ENCODE measurements at places on chromosomes 16 and 17.

GRCh38 chr17:73833775-73834488 lies 189.7 kb upstream of the SDK2 start:
- DNase-seq = no peak

DNA sequence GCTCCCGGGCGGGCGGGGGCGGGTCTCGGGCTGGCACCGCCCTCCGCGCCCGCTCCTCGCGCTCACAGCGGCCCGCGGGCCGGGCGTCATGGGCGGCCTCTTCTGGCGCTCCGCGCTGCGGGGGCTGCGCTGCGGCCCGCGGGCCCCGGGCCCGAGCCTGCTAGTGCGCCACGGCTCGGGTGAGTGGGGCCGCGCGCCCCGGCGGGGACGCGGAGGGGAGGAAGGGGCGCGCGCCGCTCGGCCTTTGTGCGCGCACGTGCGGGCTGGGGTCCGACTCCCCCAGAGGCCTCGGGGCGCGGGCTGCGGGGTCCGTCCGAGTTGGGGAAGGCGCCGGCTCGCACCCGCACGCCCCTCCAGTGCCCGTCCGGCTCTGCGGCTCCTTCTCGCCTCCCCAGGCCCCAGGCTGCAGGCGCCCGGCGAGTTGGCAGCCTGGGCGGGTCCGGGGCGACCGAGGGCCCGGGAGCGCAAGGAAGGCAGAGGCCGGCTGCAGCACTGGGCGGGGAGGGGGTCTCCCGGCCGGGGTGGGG lies at the start of gene NME4:
Gene NME4, plus strand, starts transcription at position 65 of the 527 bp plus-strand sequence. Its CDS starts 24 bp downstream, at position 89.
- DNase-seq = peak; percentile 37

GRCh38 chr16:83939266-83939855 lies 13.7 kb upstream of the OSGIN1 start:
- DNase-seq = no peak

DNA sequence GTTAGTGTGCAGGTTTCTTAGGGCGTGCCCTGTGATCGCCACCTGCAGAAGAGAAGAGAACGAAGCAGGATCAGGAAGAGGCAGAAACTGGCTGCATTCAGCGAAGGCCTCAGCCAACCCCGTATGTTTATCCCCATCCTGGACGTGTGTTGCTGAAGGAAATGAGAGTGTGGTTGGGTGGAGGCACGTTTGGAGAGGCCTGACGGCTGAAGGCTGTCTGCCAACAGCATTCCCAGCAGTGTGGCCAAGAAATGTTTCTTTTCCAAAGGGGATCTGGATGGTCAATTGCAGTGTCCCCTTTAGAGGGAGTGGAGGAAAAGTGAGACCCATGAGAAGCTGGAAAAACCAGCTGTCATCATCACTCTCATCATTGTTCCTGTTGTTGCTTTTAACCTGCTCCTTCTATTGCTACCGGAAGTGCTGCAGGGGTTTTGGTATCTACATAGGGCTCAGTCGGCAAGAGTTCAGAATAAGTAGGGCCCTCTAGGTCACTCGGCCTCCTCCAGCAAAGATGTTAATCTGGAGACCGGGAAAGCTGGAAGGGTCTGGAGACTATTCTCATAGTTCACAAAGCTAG lies 46.5 kb upstream of the SLC47A1 start:
- no peak for DNase-seq

GRCh38 chr17:64984851-64985521 lies 65.7 kb upstream of the LRRC37A3 start:
- no peak for DNase-seq

DNA sequence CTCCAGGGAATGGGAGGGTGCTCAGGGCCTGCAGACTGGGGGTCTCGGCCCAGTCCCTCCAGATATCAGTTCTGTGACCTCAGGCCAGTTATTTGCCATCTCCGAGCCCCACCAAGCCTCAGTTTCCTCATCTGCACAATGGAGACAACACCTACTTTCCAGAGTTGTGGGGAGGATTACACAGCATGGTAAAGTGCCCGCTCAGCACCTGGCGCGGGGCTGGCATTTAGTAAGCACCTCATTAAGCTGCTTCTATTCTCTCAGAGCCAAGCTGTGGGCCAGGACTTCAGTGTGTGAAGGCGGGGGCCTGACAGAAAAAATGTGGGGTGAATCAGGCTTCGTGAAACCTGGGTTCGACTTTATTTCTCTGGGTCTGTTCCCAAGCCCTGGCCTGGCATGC lies 5.2 kb downstream of the FAM83G start:
- DNase-seq = no peak

GRCh38 chr16:85430523-85431421 lies 182.3 kb upstream of the GSE1 start:
- DNase-seq = no peak

- no peak for DNase-seq
Measured at GRCh38 chr17:44005527-44006271, 1.3 kb downstream of the NAGS start.

DNA sequence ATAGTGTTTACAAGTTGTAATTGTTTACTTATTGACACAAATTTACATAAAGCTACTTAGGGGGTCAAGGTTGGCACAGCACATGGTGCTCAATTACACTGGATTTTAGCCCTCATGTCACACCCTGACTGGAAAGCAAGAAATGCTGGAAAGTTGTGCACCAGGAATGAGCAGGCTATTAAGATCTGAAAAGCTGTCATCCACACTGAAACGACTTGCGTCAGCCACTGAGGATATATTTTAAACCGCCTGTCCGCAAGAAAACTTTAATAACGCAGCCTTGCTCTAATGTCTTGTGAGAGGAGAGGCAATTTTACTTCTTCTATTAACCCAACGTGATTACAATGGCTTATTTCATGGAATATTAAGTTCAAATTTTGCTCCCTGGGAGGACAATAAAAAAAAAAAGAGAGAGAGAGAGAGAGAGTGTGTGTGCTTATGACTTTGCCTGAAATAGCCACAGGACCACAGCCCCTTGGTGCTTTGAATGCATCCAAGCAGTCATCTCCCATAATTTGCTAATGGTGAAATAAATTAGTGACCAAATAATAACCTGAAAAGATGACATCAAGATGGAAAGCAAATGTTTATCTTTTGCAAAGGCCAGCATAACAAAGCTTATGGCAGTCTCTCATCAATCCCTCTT lies 425.4 kb upstream of the PSMD7 start:
- DNase-seq = no peak

GRCh38 chr17:29096094-29096493 lies 53.2 kb downstream of the PIPOX start:
- DNase-seq = peak; percentile 37

GRCh38 chr17:34306466-34306865 lies 12.8 kb upstream of the CCL8 start:
- DNase-seq = no peak

- DNase-seq = no peak
Measured at GRCh38 chr16:89111263-89111662, 17.6 kb downstream of the ACSF3 start.

GRCh38 chr17:65644545-65644944 lies 83.1 kb upstream of the AXIN2 start:
- no peak for DNase-seq

GRCh38 chr17:78892936-78893379 lies 10.0 kb downstream of the CEP295NL start:
- DNase-seq = no peak

- DNase-seq = no peak
Measured at GRCh38 chr16:19776565-19776964, 58.5 kb downstream of the IQCK start.

- no peak for DNase-seq
Measured at GRCh38 chr17:72538901-72539352, 418.1 kb downstream of the SOX9 start.

DNA sequence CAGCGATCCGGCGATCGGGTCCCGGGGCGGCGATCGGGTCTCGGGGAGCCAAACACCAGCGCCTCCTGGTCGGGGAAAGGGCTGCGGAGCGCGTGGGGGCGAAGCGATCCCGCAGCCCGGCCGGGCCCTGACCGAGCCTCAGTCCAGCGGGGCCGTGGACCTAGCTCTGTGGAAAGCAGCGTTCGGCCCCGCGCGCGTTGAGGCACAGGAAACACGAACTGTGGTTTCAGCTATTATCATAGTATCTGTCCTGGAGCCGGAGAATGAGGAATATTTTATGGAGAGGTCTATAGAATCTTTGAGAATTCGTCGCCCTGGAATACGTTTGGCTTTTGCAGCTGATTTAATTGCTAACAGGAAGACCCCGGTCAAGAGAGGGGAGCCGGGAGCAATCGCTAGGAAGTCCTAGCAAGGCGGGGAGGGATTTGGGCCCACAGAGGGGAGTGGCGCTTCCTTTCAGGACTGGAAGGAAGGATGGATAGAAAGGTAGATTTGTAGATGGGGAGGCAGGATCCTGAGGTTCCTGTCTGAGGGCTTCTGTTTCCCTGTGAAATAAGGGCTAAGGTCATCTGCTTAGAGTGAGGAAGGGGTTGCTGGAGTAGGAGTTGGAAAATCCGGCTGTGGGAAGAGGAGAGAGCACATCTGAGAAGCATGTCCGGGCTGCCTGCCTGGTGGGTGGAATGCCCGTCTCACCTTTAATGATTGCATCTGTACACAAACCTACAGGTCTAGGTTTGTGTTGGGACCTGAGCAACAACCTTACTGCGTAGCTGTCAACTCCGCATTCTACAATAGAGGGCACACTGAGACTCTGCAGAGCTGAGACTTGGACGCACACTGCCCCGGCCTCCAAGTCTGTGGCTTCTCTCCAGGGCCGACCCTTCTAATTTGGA lies 770 bp downstream of the CCNF start:
- DNase-seq = peak; percentile 34

GRCh38 chr16:81480606-81481206 lies 36.1 kb downstream of the CMIP start:
- DNase-seq = no peak

- no peak for DNase-seq
Measured at GRCh38 chr16:2785101-2785991, 2.0 kb downstream of the PRSS33 start.

DNA sequence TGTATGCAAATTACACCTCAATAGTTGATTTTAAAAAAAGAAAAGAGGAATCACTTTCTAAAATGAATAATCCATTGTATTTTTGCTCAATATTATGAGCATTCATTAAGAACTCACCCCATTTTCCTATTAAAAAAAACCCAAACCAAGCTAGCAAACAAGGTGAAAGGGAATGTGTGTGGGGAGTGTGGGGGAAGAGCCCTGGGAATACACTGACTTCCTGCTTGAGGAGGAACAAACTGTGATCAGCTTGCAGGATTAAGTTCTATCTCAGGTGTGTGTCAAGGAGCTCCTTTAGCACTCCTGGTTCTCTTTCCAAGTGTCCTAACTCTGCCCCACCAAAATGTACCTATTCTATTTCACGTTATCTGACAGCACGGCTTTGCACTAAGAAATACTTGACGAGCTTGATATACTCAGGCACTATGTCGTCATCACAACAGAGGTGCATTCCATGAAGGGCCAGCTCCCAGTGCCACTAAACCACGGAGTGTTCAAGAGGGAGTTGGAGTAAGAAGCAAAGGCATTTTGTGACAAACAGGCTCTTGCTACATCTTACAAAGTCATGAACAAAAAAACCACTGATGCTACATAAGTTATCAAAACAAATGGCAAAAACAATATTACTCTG lies 73.2 kb downstream of the MYH10 start:
- no peak for DNase-seq

DNA sequence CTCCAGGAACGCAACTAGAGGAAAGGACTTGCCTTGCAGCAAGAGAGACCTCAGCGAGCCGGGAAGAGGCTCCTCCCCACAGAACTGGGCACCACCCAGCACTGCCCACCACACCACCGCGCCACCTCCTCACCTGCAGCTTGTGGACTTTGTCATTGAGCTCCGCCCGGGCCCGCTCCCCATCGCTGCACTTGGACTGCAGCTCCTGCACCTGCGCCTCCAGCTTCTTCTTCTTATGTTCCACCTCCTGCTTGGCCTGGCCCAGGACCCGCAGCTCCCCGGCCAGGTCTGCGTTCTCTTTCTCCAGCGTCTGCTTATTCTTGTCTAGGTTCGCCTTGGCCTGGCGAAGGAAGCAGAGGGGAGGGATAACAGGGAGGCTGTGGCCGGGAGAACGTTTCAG lies 76.7 kb downstream of the NDE1 start:
- no peak for DNase-seq

DNA sequence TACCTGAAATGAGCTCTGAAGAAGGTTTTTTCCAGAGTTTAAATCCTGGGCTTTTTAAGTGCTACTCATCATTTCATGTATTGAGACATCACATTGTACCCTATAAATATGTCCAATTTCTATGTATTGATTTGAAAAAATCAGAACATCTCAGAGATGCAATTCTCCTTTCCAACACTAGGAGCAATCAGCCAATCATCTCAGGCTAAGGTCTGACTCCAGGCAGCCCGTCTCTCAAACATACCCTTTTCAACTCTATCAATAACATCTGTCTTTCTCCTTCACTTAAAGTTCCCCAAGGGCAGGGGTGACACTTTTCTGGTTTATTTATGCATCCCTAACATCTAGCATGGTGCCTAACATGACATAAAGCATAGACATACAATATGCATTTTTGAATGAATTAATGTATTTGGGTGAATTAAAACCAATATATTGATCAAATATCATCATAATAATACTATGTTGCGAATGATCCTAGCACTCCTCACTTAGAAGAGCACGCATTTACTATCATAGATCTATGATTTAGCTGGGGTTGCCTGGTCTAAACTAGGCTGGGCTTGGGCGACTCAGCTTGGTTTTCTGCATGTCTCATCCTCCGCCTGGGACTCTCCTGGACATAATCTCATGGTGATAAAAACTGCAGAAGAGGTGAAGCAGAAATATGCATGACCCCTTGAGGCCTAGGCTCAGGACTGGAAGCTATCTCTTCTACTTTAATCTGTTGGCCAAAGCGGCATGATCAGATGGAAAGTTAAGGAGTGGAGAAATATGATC lies 5.2 kb upstream of the CDH11 start:
- DNase-seq = no peak

- no peak for DNase-seq
Measured at GRCh38 chr16:50459496-50460080, 88.6 kb upstream of the NKD1 start.

DNA sequence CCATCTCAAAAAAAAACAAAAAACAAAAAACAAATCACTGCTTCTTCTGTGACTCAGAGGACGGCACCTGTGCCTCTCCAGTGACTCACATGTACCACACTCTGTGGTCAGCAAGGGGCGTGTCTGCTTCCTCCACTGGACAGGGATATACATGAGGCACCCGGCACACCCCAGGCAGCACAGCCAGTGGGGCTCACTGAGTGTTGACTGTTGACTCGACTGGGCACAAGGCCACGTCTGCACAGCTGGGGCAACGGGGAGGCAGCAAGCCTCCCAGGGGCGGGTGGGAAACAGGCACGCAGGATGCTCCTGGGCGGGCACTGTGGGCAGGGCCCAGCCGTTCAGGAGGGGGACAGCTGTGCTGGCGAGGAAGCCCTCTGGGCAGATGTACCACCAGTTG lies 64.1 kb downstream of the TIMM22 start:
- peak; percentile 46 for DNase-seq

DNA sequence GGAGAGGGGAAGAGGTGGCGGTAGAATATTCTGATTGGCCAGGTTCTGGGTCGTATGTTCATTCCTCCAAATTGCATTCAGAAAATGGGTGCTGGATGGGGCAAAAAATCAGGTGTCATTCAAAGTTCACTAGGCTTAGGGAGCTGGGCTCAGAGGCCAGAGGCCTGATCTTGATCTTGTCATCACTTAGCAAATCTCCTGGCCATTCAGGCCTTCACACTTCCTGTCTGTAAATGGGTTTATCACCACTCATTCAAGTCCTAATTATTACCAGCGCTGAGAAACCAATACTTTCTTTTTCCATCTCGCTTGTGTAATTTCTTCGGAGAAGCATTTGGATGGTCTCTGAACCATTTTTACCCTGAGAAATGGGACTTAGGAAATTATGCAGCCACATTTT lies 50.8 kb downstream of the BMERB1 start:
- DNase-seq = no peak

GRCh38 chr16:75495076-75495674 lies at the start of gene CHST6:
TSS of gene CHST6 (minus strand) at chr16:75495441. CDS start at chr16:75479828, 15,613 bp downstream.
- DNase-seq = peak; percentile 2

All from NCI-H1092 treated with DMSO at 0.1 percent for 48 hours (cell line).